ENCODE measurements at places on chromosomes 2 and 18.

DNA sequence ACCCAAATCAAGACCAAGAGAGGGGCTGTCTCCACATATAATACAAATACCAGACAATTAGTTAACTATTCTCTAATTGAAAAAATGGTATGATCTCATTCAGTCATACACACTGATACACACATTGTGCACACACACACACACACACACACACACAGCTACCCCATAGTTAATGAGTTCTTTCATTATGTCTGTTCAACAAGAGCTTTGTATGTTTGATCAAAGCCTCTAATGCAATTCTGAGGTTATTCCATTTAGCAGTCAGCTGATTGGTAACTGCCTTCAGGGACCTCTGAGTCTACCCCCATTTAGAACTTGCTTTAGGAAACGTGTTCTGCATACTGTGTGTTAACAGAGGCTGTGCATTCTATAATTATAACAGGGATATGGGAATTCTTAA lies 741.4 kb upstream of the LRRTM4 start:
- no peak for DNase-seq

DNA sequence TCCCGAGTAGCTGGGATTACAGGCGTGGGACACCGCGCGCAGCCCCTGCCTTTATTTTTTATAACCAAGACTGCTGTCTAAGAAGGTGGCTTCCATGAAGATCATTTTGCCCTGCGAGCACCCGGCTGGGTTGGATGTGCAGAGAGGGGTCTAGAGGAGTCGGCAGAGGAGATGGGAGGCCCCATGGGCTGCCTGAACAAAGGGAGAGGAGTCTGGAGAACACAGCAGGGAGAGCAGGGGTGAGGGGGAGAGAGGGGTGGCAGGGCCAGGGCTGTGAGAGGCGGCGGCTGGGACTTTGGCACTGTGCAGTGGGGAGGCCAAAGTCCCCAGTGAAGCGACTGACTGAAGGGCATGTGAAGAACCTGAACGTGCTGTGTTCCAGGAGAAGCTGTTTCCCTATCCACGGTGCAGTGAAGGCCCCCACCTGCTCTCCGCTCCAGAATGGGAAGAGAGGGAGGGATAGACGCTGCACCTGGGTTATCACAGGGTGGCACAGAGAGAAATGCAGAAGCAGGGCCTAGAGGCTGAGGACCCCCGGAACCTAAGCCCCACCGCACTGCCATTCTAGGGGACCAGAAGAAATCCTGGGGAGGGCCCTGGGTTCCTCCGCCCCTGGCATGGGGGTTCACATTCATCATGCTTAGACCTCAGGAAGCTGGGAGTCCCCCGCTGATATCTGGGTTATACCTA lies 24.8 kb upstream of the FOSL2 start:
- no peak for DNase-seq

DNA sequence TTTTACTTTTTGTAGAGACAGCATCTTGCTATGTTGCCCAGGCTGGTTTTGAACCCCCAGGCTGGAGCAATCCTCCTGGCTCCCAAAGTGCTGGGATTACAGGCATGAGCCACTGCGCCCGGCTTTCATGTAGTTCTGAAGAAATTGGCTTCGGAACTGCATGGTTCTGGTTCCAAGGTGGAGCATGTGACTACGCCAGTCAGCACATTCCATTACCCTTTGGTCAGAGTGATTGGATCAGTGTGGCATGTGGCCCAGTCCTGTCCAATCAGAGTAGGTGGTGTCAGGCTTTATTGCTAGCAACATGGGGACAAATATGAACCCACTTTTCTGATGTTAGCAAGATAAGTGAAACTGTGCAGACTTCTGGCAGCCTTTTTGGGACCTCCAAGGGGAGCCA lies 16.3 kb upstream of the ATOH8 start:
- DNase-seq = no peak

DNA sequence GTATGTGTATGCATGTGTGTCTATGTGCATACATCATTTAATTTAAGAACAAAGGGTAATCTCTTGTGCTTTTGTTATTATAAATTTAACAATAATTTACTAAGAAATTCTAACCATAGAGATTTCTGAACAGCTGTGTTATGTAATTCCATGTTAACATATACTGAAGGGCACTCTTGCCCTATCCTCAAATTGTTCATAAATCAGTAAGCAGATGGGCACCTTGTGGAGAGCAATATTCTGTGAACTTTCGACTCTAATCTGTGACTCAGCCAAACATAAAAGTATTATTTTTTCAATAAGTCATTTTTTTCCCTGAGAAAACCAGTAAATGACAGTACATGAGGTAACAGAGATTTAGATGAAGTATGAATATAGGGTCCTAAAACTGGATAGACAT lies 938.3 kb upstream of the CRIM1 start:
- no peak for DNase-seq

DNA sequence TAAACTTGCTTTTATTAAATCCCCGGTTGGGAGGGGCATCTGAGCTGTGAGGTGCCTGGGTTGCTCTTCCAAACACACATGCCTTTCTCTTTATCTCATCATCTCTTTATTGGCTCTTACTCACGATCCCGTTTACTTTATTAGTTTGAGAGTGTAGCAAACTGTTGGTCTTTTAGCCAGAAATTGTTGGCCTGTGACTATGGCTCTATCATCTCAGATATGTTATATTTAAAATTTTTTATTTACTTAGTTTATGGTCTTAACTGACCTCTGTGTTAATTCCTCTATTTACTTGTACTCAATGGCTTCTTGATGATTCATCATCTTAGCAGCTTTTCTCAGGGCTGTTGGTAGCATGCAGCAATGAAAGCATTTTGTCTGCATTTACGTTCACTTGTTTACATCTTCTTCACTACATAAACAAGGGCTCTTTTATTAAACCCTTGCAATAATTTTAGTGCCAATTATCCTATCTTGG lies 408.4 kb downstream of the HRH4 start:
- no peak for DNase-seq

DNA sequence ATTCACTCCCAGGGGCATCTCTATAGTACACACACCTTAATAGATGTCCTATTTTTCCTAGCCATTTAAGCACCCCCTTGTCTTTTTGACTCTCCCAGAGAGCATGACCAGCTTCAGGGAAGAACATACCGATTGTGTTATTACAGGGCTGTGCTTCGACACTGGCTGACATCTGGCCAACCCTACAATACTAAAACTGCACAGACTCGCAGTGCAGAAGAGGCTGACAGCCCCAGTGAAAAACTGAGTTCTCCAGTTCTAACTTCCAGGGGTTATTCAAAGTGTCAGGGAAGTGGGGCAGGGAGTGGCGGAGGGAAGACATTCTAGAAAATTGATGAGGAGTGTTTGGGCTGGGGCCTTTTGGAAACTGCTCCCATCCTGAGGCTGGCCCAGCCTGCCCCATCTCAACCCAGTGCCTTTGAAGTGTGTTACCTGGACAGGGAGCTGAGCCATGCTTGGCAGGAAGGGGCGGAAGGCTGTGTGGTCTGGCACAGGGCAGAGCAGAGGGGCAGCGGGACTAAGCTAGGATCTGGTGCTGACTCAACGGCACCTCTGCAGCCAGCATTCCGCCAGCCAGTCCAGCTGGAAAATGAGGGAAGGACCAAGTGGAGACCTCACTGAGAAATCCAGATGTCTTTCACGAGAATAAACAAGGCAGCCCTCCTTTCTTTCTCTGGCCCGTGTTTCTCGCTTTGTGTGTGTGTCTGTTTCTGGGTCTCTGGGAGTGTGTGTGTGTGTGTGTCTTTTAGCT lies 15.4 kb upstream of the IGFBP5 start:
- DNase-seq = no peak

GRCh38 chr2:113755835-113756354 lies 547 bp downstream of the SLC35F5 start:
- DNase-seq = peak; percentile 8

DNA sequence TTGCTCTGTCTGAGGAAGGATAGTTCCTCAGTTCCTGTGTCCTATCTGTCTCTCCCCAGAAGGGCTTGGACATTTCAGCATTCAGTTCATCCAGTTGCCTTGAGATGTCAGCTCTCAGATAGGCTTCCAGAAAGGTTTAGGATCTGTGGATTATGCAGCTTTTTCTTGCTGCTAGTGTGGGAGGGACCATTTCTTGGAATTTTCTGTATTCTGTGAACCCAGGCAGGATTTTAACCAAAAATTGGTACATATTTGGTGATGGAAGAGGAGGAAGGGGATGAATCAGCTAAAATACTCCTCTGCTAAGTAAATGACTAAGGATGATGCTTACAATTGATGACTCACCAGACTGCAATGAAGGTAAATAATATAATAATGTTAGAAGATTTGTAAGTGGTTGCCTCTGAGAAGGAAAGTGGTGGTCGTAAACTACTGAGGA lies 58.6 kb upstream of the DOCK10 start:
- no peak for DNase-seq

GRCh38 chr2:9074930-9075329 lies 71.4 kb upstream of the MBOAT2 start:
- DNase-seq = no peak

GRCh38 chr2:181762848-181763247 lies 82.5 kb upstream of the NEUROD1 start:
- no peak for DNase-seq

- no peak for DNase-seq
These were observed 39.1 kb upstream of the CWC22 start for GRCh38 chr2:180046202-180046601.

- no peak for DNase-seq
These were observed 11.2 kb downstream of the ZNF142 start for GRCh38 chr2:218648088-218648786.

GRCh38 chr2:142052220-142052863 lies 78.5 kb downstream of the LRP1B start:
- no peak for DNase-seq

GRCh38 chr2:63587814-63588384 lies 378 bp downstream of the WDPCP start:
- no peak for DNase-seq

- DNase-seq = no peak
These were observed 243.7 kb upstream of the PXDN start for GRCh38 chr2:1988049-1988448.

DNA sequence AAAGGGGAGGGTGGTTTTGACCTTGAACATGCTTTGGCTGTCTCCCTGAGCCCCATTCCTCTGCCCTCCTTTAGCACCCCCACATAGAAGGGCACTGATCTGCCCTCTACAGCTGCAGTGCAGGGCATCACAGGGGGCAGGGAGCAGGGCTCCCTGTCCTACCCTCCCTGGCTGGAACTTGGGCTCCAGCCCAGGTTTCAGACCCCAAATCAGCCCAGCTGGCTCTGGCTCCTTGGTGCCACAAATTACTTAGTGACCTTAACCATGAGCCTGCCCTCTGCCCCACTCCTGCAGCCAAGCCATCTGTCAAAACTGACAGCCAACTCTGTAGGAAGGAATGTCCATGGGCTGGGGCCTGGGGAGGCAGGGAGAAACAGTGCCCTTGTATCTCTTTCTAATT lies 105.6 kb downstream of the MAPK4 start:
- no peak for DNase-seq

GRCh38 chr2:58899692-58900091 lies 658.6 kb upstream of the FANCL start:
- DNase-seq = no peak

DNA sequence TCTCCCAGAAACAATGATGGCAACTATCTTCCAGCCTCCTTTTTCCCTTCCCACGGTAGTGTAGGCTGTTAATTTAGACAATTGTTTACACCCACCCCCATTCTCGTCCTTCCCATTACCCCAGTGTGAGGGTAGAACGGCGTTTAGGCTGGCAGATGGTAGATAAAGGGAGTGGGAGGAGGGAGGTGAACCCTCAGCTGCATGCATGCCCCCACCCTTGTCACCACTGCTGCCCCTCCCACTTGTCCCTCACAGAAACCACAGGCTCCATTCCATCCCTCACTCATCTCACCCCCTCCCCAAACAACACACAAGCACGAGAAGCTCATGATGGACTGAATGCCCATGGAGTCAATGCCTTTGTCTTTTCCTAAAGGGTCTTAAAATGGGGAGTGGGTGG lies 107.9 kb upstream of the PARD3B start:
- no peak for DNase-seq

DNA sequence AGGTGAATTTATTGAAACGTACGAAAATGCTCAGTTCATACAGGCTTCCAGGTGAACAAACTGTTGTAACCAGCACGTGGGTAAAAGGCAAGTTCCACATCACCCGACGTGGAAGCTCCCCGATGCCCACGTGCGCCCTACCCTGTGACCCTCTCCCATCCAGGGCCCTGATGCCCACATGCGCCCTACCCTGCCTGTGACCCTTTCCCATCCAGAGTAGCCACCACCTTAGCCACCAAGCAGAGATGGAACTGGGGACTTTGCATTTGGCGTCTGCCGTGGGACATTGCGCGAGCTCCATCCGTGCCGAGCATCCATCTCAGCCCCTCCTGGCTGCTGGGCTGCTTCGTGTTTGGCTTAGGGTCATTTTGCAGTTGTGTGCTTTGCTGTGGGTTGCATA lies 37.5 kb downstream of the ANO7 start:
- DNase-seq = no peak

GRCh38 chr2:206062724-206063123 lies 23.2 kb downstream of the INO80D start:
- DNase-seq = no peak

DNA sequence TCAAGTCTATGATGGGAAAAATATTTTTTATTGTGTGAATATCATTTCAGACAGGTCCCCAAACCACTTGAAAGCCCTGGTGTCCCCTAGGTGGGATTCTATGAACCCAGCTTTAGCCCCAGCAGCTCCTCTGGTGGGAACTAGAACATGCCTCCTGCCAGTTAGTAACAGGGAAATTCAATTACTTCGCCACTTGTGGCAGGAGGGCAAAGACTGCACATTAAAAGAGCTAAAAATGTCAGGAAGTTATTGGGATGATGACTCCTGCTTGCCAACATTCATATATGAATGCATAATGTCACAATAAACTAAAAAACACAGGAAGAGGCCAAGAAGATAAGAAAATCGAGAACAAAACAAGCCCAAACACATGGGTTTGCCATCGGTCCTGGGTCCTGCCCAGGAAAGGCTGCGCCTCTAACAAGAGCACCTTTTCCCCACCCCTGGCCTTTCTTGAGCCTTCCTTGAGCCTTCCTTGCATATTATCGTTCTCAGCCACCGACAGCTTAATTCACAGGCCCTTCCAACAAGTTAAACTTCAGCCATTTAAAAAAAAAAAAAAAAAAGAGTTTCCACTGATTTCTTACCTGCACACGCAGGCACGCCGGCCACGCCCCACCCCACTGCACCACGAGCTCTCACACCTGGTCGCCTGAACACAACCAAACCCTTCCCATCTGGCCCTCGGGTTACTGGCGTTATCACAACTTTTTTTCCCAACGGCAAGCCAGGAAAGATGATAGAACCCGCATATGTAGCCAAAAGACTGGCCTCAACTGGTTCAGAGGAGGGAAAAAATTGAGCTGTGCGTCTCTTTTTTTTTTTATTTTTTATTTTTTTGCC lies 23.4 kb downstream of the BCL11A start:
- DNase-seq = no peak
